Uterine smooth muscle cell (primary cell): ENCODE measurements at places on chromosomes 3 and 15. TPM values are rescaled to one million over a fixed set of nuclear protein-coding genes. Genes with fewer than 3 reads are reported as not detected.

EXD1 gene
- 0.11 TPM in 1 of 2 replicates, not detected in the other for total RNA-seq

SLC27A2 gene
- total RNA-seq = 0.22 and 0.50 TPM in 2 replicates

REC114 gene
- not detected in 2 replicates for total RNA-seq

STAC gene
- total RNA-seq = 7.7 and 10.2 TPM in 2 replicates

LMAN1L gene
- 0.11 TPM in 1 of 2 replicates, not detected in the other for total RNA-seq

SAMD7 gene
- not detected in 2 replicates for total RNA-seq

TMC3 gene
- not detected in 2 replicates for total RNA-seq

CIB1 gene
- total RNA-seq = 27.1 and 31.9 TPM in 2 replicates

HTR3E gene
- total RNA-seq = not detected in 2 replicates

CHSY1 gene
- 32.1 and 34.0 TPM in 2 replicates for total RNA-seq

SEC11A gene
- 277 and 309 TPM in 2 replicates for total RNA-seq

KIF7 gene
- 14.1 and 18.0 TPM in 2 replicates for total RNA-seq

FOXB1 gene
- total RNA-seq = under 0.01 TPM in 1 of 2 replicates, not detected in the other
